Fibroblast of pulmonary artery (primary cell): ENCODE measurements at places on chromosomes 12 and 14.

GRCh38 chr12:92476844-92477243 is 225.9 kb upstream of the PLEKHG7 start:
- DNase-seq = no peak

DNA sequence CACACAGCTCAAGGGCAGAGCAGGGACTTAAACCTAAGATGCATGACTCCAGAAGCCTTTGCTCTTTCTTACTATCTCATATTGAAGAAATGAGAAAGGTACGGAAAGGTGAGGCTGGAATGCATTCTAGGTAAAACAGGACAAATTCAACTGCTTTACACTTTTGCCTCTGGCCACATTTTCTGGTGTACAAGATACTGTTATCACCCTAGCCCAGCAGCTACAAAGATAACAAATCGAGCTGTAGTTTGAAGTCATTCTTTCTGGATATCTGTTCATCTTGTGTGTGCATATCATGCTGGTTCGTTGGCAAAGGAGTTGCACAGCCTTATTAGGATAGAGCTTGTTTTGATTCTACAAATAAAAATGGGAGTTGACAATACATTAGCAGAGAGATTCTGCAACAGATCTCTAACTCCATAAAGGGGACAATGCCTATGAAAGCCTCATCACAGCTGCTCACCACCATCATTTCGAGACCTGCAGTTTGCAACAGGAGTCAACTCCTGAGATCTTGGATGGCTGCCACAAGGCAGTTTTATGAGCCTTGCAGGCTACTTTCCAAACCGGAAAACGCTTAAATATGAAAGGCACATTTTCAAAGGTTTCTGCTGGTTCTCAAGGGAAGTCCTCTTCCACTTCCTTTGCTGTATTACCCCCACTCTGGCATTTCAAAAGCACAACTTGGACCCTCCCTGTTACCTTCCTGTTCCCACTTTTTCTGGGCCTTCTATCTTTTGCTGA is 64.9 kb downstream of the STXBP6 start:
- peak; percentile 50 for DNase-seq

DNA sequence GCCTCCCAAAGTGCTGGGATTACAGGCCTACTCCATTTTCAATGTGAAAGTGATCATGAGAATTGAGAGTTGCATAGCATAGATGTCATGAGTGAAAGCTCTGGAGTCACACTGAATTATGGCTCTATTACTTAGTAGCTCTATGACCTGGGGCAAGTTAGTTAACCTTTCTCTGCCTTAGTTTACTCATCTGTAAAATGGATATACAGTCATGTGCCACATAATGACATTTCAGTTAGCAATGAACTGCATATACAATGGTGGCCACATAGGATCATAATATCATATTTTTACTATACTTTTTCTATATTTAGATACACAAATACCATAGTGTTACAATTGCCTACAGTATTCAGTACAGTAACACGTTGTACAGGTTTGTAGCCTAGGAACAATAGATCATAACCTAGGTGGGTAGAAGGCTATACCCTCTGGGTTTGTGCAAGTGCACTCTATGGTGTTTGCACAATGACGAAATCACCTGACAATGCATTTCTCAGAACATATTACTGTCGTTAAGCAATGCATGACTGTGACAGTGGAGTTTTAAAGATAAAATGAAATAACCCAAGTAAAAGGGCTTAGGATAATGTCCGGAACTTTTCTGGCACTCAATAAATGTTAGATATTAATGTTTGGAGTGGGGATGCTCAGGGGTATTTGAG is 53.1 kb downstream of the ZFYVE26 start:
- no peak for DNase-seq

DNA sequence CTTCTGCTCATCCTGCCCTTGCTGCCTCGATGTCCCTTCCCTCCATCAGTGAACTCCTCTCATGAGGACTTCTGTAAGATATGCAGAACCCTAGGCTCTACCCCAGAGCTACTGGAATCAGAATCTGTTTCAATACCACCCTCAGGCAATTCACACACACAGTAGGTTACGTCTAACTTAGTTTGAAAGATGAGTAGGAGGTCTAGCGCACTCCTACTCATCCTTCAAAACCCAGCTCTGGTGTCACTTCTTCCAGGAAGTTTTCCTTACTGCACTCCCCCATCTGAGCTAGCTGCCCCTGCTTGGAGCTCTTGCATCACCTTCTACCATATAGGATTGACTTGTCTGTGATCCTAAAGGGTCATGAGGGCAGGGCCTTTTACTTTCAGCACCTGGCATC is 56.4 kb upstream of the DICER1 start:
- no peak for DNase-seq

- no peak for DNase-seq
These were observed 4.9 kb upstream of the YEATS4 start for GRCh38 chr12:69354556-69355187.

DNA sequence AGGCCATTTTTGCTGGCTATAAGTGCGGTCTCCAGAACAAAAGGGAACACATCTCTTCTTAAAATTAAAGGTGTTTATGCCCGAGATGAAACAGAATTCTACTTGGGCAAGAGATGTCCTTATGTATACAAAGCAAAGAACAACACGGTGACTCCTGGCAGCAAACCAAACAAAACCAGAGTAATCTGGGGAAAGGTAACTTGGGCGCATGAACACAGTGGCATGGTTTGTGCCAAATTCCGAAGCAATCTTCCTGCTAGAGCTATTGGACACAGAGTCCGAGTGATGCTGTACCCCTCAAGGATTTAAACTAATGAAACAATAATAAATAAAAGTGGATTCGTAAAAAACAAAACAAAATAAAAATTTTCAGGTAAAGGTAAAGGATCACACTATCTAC is 33.4 kb downstream of the PKP2 start:
- no peak for DNase-seq
